ENCODE measurements at places on chromosomes 13 and 19.

DNA sequence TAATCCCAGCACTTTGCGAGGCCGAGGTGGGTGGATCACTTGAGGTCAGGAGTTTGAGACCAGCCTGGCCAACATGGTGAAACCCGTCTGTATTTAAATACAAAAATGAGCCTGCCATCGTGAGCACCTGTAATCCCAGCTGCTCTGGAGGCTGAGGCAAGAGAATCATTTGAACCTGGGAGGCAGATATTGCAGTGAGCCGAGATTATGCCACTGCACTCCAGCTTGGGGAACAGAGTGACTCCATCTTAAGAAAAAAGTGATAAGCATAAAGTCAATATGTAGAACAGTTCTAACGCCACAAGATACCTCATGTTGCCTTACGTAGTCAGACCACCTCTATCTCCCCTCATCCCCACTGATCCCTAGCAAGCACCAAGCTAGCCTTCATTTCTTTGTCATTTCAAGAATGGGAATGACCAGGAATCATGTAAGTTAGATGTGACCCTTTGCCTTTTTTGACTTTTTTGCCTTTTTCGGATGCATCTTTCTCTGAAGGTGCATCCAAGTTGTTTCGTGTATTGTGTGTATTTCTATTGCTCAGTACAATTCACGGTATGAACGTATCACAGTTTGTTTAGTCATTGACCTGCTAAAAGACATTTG is 6.4 kb downstream of the RPL21 start:
- DNase-seq: no peak

DNA sequence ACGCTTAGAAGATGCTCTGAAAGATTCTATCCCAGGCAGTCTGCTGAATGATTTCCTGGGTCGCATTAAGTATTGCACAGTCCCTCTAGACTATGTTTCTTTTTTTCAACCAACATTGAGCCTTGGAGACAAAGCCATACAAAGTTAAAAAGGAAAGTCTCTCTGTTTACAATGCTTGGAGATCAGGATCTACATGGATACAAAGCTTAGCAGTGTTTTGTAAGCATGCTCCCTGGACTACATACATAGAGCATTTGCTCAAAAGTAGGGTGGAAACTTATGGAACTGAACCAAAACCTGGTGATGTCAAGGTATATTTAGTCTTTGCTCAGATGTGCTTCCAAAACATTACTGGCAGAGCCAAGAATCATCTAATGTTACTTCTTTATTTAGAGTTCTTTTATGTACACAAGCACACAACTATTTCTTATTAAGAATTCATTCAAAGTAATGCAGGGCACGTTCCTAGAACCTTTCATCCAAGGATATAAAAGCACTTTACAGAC is 241.2 kb downstream of the ABCC4 start:
- no peak for DNase-seq

DNA sequence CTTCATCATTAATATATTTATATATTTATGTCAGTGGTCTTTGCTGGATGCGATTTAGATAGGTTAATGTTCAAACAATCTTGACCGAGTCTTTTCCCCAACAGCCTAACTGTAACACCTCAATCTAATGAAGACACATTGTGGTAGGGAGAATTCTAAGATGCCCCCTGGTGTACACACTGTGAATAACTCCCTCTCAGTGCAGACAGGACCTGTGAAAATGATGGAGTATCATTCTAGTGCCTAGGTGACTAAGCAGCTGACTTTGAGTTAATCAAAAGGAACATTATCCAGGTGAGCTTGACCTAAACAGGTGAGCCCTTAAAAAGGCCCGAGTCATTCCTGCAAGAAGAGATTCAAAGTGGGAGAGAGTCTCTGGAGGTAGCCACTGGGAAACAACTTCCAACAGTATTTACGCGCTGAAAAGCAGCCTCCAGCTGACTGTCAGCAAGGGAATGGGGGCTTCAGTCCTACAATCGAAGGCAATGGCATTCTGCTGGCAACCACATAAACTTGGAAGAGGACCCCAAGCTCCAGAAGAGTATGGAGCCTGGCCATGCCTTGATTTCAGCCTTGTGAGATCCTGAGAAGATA is 28.0 kb upstream of the KBTBD7 start:
- peak; percentile 58 for DNase-seq

GRCh38 chr13:44171861-44172260 is 201.8 kb upstream of the SERP2 start:
- no peak for DNase-seq

GRCh38 chr19:11558881-11559828 is at the start of gene ELOF1:
Gene ELOF1 (minus strand): TSS chr19:11559230. CDS start chr19:11554347, 4,883 bp downstream.
- DNase-seq: peak; percentile 98

- no peak for DNase-seq
Observed at GRCh38 chr19:4443966-4444764, 13.4 kb downstream of the UBXN6 start.

DNA sequence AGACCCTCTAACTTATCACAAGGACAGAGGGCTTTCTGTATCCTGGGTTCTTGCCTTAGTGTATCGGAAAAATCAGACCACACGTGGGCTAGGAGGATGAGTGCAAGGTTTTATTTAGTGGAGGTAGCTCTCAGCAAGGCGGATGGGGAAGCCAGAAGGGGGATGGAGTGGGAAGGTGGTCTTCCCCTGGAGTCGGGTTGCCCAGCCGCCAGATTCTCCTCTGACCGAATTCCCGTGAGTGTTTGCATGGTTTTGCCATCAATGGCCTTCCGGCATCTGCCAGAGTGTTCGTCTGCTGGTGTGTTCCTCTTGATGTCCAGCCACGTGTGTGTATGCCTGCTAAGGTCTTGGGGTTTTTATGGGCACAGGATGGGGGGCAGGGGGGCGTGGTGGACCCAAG is 1335.1 kb upstream of the SPRY2 start:
- DNase-seq: no peak

DNA sequence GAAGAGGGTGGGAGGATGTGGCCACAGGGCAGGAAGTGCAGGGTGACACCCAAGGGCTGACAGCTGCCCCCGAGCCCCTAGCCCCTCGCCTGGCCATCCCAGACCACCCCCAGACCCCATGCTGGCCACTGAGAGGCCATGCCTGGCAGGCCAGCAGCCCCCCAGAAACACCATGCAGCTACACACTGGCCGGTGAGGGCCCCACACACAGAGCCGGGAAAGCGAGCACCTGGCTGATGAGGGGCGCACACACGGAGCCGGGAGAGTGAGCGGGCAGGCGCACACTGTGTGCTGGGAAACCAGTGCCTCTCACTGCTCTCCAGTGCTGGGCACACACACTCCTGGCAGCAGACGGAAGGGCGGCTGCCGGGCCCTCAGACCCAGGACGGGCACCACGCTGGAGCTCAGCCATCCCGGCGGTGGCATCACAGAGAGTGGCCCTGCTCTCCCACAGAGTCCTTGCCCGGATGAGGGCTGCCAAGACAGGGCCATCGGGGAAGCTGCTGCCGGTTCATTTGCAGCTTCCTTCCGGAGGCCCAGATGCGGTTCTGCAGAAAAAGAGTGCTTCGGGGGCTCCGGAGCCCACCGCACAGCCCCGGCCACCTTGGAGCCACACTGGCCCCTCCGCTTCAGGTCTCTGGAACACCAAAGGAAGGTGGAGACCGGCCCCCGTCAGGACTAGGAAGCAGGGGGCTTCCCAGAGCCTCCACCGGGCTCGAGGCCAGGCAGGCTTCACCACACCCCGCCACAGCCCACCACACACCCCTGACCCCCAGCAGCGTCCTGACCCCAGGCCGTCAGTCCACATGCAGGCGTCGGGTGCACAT is 76.4 kb downstream of the SPACA7 start:
- no peak for DNase-seq

- no peak for DNase-seq
Observed at GRCh38 chr13:112783978-112784371, 94.1 kb downstream of the ATP11A start.

DNA sequence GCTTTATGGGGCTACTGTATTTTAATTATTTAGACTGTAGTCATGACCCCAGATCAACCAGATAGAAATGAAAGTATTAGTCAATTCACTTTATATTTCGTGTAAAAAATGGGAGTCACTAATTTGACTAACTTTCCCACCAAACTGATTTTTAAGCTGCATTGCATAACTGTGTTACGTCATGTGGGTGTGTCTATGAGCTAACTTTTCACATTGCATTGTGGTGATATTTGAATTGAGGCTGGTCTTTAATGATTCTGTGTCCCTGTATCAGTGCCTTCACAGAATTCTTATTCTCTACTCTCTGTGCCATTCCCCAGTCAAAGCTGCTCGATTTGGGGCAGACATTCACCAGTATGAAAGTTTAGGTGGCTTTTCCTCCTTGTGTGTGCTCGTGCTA is 172.7 kb upstream of the MAB21L1 start:
- peak; percentile 32 for DNase-seq
